ENCODE measurements at places on chromosomes 11 and 22.

- DNase-seq, result no peak
Observed at GRCh38 chr11:108402241-108402640, 65.1 kb downstream of the C11orf65 start.

DNA sequence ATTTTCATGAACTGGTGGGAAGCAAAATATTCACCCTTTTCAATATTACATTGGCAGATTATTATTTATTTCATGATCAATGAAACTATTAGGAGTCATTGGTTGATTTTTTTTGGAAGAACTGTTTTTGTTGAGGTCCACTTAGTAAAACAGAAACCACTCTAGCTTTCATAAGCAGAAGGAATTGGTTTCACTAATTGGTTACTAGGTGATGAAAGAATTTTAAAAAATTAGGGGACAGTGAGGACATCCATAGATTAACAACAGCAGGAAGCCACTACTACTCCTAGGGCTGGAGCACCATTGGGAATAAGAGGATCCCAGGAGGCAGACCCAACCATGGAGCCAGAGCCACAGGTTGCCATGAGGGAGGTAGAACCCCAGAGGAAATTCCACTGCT, 74.4 kb upstream of the KCNA4 start:
- no peak for DNase-seq

DNA sequence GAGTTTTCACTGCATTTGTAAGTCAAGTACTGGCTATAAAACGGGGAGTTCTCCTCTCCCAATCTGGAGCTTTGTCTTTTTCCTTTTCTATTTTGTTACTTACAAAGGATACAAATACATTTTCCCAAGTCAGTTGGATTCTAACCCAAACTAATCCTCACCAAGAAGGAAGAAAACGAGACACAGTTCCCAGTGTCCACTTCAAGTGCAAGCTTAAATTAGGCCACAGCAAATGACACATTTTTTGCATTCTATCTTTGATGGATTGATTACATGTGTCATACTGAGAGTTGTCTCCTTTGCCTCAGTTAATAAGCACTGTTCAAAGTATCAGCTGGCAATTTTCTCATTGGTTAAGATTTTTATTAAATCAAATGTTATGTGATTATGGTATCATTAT, 296.7 kb upstream of the ANO5 start:
- no peak for DNase-seq

GRCh38 chr11:4049006-4049405, 45.6 kb upstream of the RRM1 start:
- DNase-seq, result no peak

DNA sequence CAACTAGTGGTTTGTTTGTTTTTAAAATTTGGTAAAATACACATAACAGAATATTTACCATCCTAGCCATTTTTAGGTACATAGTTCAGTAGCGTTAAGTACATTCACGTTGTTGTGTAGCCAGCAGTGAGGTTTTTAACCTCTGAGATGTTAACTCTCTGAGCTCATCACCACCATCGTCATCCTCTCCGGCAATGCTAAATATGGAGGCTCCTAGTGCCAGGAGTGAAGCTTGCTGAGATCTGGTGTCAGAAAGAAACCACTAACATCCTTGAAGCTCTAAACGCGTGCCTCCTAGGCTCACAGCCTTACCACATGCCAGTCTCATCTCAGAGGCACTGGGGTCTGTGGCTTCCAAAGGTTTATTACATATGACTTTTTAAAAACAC, 330.2 kb upstream of the B3GAT1 start:
- DNase-seq, result no peak

GRCh38 chr11:94396282-94396681, 4.9 kb downstream of the GPR83 start:
- no peak for DNase-seq

DNA sequence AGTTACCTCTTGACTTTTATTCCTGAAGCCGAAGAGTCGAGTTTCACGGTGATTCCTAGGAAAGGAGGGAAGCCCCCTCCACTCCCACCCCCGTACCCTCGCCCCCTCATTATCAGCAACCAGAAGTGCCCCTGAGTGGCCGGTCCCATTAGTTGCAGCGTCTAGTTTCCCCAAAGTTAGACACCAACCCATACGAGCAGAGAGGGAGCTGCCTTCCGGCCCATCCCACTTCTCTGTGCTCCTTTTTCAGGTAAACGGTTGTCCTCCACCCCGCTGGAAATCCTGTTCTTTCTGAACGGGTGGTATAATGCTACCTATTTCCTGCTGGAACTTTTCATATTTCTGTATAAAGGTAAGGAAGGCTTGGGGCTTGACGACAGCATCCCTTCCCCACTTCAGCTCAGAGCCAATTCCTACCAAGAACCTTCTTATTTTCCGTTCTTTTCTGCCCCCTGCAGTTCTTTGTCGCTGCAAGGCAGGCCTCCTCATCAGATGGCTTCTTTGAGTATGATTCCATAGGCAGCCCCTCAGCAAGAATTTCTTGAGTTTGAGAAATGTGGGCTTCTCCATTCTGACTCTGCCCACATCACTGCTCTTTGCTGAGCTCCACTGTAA, 701 bp downstream of the TMEM216 start:
- no peak for DNase-seq

DNA sequence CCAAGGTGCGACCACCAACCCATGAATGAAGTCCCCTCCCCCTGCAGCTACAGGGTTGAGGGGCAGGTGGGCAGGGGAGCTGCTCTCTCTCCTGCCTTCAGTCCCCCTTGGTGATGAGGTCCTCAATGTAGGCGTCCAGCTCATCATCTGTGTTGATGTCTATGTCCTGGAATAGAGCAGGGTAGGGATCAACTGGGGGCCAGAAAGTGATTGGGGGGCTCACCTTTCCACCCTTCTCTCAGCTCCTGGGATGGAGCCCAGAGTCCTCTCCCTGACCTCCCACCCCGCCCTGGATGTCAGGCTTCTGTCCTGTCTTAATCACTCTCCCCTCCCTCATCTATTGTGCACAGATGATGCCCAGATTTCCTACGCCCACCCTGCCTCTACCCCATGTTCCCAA, 41.9 kb downstream of the MORC2 start:
- no peak for DNase-seq

- no peak for DNase-seq
Observed at GRCh38 chr11:11565636-11566035, 56.2 kb downstream of the GALNT18 start.

DNA sequence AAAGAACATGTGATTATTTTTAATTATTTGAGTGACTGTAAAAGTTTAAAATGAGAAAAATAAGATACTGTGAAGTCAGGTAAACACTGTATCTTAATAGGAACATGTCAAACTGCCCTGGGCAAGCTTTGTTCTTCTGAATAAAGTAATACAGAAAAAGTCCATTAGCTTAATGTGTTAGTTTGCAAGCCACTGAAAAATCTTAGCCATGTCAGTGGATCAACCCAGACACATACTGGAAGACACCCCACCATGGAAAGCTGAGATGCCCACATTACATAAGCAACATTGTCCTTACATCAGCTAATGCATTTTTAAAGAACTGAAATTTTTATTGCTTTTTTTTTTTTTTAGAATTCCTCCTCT, 155.2 kb downstream of the BBOX1 start:
- no peak for DNase-seq

- no peak for DNase-seq
Observed at GRCh38 chr22:22687638-22688500, 43.5 kb downstream of the GGTLC2 start.

DNA sequence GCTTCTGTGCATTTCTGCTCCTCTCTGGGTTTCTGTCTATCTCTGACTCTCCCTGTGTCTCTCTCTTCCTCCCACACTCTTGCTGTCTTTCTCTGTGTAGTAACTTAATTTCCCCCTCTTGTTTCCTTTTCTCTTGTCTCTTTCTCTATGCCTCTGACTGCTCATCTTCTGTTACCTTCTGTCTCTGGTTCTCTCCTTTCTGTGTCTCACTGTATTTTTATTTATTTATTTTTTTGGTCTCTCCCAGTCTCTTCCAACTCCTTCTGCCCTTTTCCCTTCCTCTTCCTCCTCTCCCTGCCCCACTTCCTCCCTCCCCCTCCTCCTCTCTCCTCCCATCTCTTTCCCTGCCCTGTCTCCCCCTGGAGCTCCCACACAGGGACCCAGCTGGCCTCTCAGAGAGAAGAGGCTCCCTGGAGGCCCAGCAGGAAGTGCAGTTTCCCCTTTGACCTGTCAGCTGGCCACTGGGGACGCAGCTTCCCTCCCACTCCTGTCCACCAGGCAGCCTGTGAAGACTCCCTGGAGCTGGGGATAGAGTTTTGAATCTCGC, 38.3 kb upstream of the MYH9 start:
- no peak for DNase-seq

DNA sequence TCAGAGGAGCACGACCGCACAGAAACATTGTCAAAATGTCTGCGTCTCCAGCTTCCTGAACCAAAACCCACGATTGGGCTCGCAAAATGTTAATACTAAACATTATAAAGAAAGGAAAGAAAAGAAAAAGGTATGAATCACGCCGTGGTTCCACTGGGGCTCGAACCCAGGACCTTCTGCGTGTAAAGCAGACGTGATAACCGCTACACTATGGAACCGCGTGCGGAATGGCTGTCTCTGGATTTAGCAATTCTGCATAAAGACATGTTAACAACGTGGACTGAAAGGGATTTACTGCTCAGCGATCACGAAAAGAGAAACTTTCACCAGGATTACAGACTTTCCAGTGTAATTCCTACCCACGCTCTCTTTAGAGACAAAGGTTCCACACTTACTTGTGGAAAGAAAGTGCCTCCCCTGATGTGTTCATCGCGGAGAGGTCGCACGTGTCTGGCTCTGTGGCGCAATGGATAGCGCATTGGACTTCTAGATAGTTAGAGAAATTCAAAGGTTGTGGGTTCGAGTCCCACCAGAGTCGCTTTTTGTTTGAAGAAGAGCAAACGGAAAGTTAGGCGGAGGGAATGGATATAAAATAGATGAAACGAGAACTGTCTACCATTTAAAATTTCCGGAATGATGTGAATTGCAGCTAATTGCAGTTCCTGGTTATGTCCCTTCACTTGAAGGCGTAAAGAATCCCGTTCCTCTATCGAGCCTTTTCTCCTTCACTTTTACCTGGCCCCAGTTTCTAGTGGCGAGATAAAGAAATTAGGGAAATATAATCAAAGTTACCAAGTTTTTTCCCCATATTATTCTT, 39.7 kb downstream of the OR4D9 start:
- peak; percentile 51 for DNase-seq

GRCh38 chr11:131307506-131307905, 62.9 kb upstream of the NTM start:
- no peak for DNase-seq

- no peak for DNase-seq
Observed at GRCh38 chr22:33426451-33426850, 368.3 kb upstream of the SYN3 start.

DNA sequence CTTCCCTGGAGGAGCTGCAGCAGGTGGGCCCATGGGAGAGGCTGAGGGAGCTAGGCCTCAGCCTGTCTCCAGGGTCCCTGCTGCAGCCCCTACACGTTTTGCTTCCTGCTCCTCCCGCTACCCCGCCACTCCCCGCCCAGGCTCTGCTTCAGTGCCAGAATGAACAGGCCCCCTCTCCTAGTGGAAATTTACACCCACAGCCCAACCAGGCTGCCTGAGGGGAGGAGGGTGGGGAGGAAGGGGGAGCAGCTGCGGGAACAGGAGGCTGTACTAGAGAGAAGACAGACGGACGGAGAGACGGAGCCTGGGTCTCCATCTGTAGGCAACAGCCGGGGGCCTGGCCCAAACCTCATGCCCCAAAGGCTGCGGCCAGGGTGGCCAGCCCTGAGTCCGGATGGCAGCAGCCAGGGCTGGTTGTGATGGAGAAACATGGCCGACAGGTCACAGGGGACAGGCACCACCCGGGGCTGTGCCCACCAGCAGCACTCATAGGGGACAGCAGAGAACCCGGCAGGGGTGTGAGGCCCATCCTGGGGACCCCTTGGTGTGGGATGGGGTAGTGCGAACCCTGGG, 20.6 kb downstream of the FLRT1 start:
- no peak for DNase-seq

DNA sequence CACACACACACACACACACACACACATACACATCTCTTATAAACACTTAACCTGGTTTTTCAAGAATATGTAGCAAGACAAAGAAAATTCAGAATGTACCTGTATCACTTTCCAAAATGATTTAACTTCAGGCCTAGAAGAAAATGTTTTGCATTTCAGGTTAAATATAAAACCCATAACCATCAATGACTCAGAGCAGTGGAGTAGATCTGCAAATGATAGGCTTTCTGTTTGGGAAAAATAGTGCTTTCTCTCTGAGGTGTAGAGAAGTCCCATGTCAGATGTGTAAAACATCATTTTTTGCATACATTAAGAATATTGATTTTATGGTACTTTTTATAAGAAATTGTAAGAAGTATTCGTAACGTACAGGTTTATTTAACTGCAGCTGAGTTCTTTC, 116.9 kb downstream of the STK33 start:
- DNase-seq, result no peak

DNA sequence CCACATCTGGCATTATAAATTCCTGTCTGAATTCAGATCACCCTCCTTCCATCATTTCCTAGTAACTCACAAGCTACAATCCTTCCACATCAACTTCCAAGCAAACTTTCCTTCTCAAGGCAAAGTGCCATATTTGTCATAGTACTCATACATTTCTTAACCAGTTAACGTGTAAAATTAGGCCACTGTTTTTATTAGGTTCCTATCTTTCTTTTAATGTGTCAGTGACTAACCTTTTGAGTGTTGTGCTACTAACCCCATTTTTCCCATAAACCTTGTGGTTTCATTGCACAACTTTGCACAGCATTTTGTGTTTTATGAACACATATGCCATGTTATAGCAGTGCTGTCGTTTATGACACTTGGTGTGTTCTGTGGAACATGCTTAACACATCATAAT, 90.1 kb downstream of the KIF18A start:
- DNase-seq, result no peak

Measured in NCI-H2081 treated with DMSO at 0.1 percent for 48 hours (cell line).